Activated CD8-positive, alpha-beta memory T cell treated with anti-CD3 and anti-CD28 coated beads for 4 hours (primary cell): ENCODE measurements at places on chromosomes 7 and 10.

DNA sequence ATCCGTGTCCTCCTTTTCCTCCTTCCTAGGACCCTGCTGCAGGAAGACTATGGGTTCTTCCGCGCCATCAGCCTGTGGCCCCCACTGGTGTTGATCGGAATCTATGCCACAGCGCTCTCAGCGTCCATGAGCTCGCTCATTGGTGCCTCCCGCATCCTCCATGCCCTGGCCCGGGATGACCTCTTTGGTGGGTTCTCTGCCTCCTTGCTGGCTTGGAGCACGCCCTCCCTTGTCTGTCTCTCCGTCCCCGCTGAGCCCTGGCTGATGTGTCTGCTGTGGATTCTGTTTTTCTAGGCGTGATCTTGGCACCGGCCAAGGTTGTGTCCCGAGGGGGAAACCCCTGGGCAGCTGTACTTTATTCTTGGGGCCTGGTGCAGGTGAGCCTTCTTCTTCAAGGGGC, 7.3 kb upstream of the TRIP6 start:
- DNase-seq = no peak

DNA sequence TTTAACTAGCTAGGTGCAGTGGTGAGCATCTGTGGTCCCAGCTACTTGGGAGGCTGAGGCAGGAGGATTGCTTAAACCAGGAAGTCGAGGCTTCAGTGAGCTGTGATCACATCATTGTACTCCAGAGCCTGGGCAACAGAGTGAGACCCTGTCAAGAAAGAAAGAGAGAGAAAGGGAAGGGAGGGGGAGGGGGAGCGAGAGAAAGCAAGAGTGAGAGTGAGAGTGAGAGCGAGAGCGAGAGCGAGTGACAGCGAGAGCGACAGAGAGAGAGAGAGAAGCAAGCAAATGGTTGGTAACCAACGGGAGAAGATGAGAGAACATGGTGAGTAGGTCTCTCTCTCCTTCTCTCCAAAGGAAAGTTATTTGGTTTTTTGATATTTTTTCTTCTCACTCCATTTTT, 69.8 kb upstream of the DGKI start:
- DNase-seq = no peak

DNA sequence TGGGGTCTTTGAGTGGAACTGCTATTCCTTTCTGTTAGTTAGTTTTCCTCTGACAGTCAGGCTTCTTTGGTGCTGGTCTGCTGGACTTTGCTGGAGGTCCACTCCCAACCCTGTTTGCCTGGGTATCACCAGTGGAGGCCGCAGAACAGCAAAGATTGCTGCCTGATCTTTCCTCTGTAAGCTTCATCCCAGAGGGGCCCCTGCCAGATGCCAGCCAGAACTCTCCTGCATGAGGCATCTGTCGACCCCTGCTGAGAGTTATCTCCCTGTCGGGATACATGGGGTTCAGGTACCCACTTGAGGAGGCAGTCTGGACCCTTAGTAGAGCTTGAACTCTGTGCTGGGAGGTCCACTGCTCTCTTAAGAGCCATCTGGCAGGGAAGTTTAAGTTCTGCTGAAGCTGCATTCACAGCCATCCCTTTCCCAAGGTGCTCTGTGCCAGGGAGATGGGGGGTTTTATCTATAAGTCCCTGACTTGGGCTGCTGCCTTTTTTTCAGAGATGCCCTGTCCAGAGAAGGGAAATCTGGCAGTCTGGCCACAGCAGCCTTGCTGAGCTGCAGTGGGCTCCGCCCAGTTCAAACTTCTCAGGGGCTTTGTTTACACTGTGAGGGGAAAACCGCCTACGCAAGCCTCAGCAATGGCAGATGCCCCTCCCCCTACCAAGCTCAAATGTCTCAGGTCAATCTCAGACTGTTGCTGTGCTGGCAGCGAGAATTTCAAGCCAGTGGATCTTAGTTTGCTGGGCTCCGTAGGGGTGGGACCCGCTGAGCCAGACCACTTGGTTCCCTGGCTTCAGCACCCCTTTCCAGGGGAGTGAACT, 89.7 kb upstream of the CDK6 start:
- DNase-seq = no peak

GRCh38 chr7:128887169-128888038, 23.1 kb downstream of the KCP start:
- no peak for DNase-seq

GRCh38 chr7:31407178-31407676, 66.7 kb upstream of the NEUROD6 start:
- DNase-seq = no peak

DNA sequence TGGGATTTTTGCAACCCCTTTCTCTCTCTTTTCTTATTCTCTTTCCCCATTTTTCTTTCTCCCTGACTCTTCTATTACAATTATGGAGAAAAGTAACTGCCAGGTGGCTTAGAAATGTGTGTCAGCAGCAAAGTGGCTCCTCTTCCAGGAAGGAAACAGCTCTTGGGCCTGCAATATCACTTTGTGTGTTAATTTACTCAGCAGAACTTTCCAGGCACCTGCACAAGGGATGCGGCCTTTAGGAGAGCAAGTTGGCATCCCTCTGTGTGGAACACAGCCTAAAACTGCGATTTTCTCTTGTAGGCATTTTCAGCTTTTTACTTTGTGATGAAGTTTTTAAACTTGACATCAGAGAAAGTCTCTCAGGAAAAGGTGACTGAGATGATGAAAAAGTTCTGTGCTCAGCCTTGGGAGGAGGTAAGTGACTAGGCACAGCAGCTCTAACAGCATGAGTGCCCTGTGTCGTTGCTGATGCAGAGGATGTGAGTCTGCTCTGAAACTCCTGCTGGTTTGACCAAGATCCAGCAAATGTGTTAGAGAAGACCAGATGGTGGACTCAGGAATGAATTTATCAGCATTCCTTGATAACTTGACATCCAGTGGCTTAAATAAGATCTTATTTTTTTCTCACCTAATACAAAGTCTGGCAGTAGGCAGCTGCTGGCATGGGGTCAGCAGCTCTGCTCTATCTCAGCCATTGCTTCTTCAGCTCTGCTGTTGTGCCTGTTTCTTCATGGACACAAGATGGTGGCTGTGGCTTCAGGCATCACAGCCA, 47.4 kb upstream of the CC2D2B start:
- no peak for DNase-seq

DNA sequence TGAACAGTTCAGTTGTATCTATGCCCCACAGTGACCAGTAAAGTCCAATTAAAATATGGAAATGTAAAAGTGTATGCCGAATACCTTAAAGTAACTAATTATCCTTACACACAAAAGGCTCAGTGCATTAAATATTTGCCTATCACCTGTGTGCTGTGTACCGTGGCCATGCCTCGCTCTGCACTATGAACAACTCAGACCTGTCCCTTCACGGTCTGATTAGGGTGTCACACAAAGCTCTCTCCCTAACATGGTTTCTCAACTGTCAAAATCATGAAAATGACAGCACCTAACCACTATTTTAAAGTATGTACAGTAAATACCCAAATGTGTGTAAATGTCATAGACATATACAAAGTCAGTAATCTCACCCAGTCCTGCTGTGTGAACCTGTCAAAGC, 43.1 kb downstream of the STK17A start:
- no peak for DNase-seq

DNA sequence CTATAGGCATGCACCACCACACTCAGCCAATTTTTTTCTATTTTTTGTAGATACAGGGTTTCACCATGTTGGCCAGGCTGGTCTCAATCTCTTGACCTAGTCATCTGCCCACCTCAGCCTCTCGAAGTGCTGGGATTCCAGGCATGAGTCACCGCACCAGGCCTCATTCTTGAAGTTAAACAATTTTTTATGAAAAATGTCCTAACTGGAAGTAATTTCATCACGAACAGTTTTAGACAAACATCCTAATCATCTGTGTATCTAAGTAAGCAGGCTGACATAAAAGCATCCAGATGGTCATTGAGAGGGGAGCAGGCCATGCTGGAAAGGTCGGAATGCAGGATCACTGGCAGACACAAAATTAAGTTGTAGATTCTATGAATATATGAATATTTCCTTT, 269.1 kb downstream of the ZMYND11 start:
- no peak for DNase-seq

DNA sequence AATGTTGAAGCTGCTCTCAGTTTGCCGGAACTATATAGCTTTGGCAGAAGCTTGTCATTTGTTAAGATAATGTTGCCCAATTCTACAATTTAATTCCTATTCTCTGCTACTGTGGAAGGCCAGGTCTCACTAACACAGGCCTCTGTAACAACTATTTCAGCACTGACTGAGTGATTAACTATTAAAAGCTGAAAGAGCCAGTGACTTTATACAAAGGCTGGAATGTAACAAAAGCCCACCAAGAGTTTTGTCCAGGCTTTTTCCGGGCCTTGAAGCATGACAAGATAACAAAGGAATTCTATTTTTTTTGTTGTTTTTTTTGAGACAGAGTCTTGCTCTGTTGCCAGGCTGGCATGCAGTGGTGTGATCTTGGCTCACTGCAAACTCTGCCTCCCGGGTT, 795.6 kb downstream of the PHTF2 start:
- DNase-seq = no peak

GRCh38 chr10:42630537-42631134, 7.7 kb downstream of the ZNF33B start:
- no peak for DNase-seq

- no peak for DNase-seq
Observed at GRCh38 chr10:34434119-34434594, 380.9 kb downstream of the PARD3 start.

DNA sequence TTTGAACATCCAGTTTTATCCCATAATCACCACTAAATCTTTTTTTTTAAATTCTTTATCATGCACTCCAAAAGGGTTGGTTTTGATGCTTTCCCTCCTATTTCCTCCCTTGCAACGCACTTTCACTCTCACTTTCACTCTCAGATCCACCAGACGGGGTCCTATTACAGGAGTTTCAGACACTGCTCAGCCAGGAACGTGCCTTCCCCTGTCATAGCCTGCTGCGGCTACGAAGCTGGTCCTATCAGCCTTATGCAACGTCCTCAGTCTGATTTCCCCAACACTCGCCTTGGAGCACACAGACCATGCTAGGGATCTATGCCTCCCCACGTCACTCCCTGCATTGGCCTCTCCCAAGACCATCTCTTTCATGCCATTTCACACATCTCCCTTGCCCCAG, 23.4 kb downstream of the ZPBP start:
- DNase-seq = no peak

- peak; percentile 27 for DNase-seq
Observed at GRCh38 chr10:79069325-79070080, 737 bp downstream of the ZMIZ1 start.

DNA sequence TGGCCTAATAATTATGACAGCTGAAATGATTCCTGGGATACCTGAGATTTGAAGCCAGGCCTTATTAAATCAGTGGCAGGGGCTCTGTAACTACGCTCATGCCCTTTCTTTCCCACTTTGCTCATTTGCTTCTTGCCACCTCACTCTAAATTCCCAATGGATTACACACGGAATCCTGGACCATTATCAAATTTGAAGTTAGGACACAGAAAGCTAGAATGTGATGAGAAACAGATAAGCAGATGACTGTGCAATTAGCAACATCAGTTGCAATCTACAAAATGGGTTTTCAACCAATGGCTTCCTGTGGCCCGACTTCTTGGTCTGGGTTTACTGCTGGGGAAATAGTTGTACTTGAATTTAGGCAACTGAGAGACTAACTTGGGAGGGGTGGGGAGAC, 374.3 kb downstream of the INHBA start:
- no peak for DNase-seq

DNA sequence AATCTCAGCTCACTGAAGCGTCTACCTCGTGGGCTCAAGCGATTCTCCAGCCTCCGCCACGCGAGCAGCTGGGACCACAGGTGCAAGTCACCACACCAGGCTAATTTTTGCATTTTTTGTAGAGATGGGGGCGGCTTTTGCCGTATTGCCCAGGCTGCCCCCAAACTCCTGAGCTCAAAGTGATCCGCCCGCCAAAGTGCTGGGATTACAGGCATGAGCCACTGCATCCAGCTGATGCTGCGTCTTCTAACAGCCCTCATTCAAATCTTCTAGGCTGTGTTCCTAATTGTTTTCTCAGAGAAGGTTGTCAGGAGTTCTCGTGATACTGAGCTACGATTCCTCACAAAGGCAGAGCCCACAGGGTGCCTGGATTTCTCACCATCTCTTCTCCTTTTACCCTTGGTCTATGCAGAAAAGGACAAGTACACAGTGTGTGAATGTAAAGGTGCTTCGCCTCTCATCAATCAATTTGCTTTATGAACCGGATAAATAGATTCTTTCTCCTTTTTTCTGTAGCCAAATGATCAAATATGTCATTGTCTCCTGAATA, 247.3 kb upstream of the PTN start:
- DNase-seq = no peak

DNA sequence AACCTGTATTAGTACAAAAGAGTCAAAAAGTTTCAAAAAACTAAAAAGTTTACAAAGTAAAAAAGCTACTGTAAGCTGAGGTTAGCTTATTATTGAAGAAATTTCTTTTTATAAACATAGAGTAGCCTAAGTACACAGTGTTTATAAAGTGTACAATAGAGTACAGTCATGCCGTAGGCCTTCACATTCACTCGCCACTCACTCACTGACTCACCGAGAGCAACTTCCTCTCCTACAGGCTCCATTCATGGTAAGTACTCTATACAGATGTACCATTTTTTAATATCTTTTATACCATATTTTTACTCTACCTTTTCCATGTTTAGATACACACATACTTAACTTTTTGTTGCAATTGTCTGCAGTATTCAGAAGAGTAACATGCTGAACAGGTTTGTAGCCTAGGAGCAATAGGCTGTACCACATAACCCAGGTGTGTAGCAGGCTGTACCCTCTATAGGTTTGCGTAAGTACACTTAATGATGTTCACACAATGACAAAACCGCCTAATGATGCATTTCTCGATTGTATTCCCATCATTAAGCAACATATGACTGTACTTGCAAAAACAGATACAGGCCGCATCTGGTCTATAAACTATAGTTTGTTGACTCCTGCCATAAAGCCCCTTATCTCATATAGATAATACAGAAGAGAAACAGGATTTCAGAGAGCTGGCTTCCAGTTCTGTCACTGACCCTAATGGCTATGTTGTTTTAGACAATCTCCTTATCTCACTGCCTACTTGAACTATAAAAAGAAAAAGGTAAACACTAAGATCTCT, 438.8 kb downstream of the HTR7 start:
- no peak for DNase-seq

DNA sequence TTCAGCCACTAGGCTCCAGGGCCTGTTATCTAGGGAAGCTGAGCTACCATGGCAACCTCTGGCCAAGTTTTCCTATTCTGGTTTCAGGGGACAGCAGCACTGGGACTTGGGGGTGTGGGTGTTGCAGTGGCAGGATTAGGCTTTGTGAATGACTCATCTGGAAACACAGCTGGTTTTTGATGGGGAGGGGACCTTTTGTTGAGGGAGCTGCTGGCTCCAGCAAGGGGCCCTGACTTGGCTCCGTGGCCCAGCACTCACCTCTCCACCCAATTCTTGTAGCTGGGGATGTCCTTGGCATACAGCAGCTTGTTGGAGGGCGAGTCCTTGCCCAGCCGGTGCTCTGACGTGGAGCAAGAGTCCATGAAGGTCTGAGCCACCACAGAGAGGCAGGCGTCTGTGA, 435.9 kb downstream of the PLXNA4 start:
- no peak for DNase-seq

- DNase-seq = no peak
Observed at GRCh38 chr7:42082144-42082543, 154.9 kb downstream of the GLI3 start.
